Eye (tissue), 1 donor: ENCODE measurements at places on chromosomes 7 and 10.

DNA sequence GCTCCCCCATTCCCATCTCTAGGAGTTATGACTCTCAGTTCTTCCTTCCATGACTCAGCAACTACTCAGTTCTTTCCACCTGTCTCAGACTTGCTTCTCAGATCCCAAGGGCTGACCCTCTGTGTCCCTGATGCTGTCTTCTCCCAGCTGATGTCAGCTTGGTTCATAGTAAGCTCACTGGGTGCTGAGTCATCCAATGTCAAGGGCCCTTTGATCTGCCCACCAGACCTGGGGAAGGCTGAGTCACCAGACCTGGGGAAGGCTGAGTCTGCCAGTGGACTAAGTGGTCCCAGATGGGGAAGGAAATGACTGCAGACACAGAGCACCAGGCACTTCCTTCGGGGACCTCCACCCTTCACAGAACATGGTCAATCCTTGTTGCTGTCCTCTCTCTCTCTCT is 76.1 kb upstream of the ZEB1 start:
- peak; percentile 9 for DNase-seq

GRCh38 chr7:155000795-155001194 is 2.1 kb downstream of the PAXIP1 start:
- DNase-seq = no peak

DNA sequence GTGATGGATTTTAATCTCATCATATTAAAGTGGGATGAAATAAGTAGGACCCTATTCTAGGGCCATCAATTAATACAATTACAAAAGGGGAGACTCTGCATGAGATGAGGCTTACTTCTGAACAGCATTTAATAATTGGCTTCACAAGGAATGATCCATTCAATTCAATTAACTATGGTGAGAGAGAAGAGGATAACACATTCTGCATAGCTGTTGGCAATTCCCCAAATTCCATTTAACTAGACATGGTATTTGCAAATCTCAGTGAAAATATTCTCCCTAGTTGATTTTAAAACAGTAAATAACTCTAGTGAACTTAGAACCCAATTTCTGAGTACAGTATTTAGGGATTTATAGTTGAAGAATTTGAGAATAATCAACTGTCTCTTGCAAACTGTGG is 145.3 kb downstream of the NOC3L start:
- no peak for DNase-seq

DNA sequence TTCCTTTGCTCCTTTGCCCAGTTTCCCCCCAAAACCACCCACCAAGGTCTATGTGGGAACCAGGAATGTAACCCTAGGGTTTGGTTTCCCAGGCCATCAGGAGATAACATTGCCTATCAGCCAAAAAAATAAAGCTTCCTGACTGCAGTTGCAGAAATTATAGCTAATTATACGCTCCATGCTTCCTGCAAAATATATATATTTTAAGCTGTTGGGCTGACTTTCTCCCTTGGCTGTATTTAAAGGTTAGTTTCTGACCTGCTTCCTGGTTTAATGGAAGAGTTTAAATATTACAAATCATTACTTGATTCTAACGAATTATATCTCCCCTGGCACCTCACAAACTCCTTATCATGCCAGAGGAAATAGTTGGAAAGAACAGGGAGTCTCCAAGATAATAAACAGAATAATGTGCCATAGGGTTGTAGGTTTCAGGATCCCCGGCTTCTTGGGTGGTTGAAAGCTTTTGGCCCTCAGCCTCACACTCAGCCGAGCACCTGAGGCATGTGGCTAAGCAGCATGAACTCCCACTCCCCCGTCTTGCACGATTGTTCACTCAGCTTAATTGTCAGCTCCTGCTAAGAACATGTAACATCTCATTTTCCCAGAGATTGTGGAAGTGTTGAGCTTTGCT is 79.9 kb downstream of the FZD1 start:
- no peak for DNase-seq

DNA sequence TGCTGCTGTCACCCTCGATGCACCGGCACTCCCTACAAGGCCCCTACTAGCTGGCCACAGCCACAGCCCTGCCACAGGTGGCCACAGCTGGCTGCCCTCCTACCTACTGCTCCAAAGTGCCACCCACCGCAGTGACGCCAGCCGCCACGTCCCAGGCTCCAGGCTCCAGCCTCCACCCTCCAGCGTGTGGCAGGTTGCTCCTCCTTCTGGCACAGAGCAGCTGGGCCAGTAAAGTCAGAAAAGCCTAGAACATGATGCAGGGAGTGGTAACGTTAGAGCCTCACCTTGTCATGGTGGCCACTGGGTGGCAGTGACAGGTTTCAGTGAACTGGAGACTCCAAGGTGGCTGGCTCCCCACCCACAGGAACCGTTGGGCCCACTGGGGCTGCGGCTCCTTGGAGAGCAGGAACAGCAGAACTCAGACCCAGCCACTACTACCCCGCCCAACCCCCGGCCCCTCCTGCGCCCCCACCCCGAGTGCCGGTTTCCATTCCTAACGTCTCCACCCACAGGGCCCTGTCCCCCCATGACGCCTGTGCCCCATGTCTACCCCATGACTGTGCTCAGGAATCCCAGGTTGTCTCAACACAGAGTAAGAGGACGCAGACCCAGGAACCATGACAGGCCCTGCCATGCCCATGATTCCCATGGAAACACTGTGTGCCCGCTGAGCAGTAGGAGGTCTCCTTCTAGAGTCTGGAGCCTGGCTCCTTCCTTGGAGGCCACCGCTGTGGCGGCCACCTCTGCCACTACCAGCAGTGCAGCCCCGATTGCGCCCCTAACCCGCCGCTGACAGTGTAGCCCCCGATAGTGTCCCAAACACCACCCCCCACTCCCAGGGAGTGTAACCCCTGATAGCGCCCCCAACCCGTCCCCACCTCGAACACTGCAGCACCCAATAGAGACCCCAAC is 52.3 kb upstream of the ZNF33B start:
- DNase-seq = no peak

DNA sequence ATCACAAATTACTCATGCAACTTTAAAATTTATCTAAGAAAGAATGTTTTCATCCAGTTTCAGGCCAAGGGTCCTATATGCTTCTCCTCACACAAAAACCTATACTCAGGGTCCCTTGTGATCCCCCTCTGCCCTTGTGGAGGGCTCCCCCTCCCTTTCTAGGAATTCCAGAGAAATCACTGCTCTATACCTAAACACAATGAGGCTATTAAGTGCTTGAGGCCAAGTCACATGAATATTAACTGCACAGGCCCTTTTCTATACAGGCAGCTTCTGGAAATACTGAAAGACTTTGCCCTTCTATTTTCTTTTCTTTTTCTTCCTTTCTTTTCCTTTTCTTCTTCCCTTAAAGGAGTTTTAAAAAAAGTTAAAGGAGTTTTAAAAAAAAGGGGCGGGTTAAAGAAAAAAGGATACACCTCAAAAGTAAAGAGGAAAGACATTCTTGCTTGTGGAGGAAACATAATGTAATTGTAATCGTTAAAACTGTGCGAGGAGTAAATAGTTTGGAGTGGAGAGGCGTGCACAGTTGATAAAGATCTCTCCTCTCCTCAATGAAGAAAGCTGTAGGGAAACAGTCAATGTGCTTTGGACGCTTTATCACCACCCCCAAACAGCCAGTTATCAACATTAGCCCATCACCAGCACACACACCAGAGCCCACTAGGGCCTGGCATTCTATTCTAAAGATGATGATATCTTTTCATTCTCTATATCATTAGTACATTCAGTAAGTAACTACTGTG is 16.4 kb downstream of the GRB10 start:
- DNase-seq = no peak

DNA sequence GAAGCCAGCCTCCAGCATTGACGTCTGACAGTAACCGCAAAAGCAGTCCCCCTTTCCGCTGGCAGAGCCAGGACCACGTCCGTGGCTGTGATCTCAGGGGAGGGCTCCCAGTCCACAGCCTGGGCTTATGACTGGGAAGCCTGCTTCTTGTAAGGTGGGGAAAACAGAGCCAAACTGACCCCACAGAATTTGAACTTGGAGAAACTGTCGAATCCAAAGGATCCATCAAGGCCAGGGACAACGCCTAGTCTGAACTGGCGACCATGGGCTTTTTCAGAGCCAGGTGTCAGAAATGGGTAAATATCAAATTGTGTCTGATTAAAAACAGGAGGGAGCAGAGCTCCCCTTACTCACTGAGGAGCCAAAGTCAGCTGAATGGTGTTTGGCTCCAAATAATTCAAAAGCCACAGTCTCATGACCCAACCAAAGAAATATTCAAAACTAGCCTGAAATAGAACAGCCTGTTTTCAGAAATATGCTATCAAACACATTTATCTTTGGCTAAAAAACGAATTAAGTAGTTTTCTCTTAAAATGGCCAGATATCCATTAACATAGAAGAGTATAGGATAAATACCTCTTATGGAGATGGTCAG is 751.4 kb upstream of the GALNT17 start:
- peak; percentile 46 for DNase-seq

GRCh38 chr7:135831455-135832195 is 83.0 kb upstream of the FAM180A start:
- peak; percentile 44 for DNase-seq

GRCh38 chr10:49629431-49629881 is 15.6 kb downstream of the CHAT start:
- DNase-seq = peak; percentile 78

- no peak for DNase-seq
Measured at GRCh38 chr10:118730756-118731456, 23.9 kb downstream of the CACUL1 start.
